ENCODE measurements at places on chromosomes 2 and 18.

DNA sequence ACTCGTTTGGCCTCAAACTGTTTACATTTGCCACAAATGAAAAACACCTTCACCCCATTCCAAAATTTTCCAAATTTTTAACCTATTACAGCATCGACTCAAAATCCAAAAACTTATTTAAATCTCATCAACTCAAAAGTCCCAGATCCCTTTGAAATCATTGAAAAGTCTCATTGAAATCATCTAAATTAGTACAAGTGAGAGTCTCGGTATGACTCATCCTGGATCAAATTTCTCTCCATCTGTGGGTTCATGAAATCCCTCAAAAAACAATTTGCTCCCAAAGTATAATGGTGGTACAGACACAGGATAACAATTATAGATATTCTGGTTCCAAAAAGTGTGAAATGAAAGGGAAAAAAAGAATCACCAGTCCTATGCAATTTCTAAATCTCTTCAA is 65.1 kb downstream of the LRP1B start:
- no peak for DNase-seq

DNA sequence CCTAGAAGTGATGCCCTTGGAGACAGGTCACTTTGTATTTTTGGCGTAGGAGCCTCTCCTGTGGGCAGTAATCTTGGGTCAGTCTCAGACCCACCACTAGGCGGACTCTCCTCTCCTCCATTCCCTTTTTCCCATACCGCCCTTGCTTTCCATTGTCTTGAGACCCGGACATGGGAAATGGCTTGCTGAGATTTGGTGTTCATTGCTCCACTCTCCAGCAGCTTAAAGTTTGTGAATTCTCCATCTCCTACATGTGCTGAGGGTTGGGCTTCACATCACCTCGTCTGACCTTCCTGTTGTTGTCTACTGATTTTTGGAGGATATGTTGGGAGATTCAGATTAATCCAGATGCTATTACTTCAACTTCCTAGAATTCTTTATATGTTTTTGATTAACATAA is 159.2 kb upstream of the RAB12 start:
- DNase-seq: no peak

GRCh38 chr18:65091744-65092329 is 659.0 kb upstream of the CDH7 start:
- DNase-seq: no peak

- peak; percentile 79 for DNase-seq
These were observed at the start of gene LANCL1 for GRCh38 chr2:210476194-210477128. Gene LANCL1 (minus strand): TSS chr2:210476759. CDS start chr2:210476396, 363 bp downstream.

GRCh38 chr18:6482198-6482977 is 67.7 kb upstream of the L3MBTL4 start:
- no peak for DNase-seq

GRCh38 chr2:10564876-10565445 is 116.8 kb upstream of the ODC1 start:
- DNase-seq: no peak

DNA sequence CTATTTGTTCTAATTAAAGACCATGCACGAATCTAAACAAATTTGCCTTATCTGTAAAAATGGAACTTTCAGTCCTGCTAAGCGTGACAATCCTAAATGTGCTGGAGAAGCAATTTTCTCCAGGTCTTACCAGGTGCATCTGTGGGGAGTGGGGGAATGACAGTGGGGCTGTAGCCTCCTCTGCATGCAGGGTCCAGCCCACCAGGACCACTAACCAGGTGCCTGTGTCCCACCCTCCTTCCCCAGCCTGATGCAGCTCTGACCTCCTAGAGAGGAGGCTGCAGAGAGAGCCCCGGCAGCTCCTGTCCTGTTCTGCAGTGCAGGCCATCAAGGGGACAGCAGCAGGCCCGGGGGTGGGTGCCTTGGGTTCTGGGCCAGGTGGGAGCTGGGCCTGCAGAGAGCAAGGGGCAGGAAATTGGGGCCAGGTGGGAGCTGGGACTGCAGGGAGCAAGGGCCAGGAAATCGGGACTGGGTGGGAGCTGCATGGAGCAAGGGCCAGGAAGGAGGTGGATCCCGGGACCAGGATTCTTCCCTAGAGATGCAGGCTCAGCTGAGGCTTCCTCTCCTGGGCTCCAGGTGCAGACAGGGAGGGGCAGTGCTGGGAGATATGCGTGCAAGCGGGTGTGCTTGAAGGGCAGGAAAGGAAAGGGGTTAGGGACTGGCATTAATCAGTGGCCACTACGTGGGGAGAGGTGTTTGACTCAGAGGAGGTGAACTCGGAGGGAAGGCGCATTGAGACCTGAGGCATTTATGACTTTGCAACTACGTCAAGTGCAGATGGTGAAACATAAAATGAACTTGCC is 185.3 kb downstream of the ANKRD30B start:
- no peak for DNase-seq

DNA sequence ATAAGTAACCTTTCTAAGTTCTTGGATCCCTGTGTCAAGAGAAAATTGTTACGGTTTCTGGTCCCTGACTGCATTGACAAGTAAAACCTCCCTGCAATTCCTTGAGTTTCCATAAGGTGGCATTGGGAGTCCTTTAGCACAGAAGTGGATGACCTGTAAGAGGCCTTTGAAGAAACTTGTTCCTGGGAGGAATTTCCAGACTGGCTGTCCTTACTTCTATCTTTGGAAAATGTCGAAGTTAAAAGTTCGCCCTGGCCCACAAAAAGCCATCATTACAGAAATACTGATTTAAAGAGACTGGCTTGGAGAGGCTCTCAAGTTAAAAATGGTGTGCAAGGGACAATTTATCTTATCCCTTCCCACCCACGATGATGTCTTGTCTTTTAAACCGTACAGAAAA is 218.4 kb downstream of the CDH20 start:
- no peak for DNase-seq

GRCh38 chr2:156437272-156437930 is 1.2 kb downstream of the GPD2 start:
- no peak for DNase-seq

- DNase-seq: no peak
These were observed 486.6 kb upstream of the HS6ST1 start for GRCh38 chr2:128805237-128805636.

GRCh38 chr2:96359866-96360265 is 24.3 kb downstream of the NCAPH start:
- DNase-seq: no peak

DNA sequence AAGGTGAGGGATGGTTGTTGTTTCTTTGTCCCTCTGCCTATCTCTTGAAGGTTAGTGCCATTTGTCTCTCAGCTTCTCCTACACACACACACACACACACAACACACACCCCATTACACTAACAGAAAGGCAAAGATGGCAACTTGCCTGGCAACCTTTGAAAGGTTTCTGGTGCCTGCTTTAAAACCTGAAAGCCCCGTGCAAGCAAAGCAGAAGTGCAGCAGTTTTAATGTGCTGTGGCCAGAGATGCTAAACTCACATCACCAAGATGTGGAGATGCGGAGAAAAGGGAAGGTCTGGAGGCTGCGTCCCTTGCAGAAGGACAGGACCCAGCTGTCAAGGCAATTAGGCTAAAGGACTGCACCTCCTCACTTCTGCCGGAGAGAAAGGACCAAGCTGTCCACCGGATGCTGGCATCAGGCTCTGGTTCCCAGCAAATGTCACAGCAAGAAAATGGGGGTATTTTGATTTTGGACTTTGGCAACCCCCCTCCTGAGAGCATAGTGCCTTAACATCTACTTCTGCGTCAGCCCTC is 196.4 kb downstream of the ARL4C start:
- DNase-seq: no peak

GRCh38 chr2:223102040-223102400 is 50.0 kb downstream of the KCNE4 start:
- DNase-seq: no peak

- DNase-seq: peak; percentile 26
These were observed 29.7 kb downstream of the NOL10 start for GRCh38 chr2:10659898-10660568.

DNA sequence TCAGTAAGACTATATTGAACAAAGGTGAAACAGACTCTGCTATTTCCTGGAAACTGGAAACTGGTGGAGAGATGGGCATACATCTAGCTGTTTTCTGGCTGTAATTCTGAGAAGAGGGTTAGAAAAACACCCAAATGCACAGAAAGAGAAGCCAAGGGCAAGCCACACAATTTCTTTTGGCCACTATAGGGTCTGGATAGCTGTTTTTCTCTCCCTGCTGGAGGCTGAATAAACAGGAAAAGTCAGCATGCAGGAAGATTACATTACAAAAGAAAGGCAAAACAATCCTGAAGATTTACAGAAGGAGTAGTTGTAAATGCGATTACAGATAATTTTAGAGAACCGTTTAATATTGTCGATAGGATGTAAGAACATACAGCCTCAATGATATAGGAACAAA is 186.2 kb upstream of the REG3G start:
- DNase-seq: no peak

DNA sequence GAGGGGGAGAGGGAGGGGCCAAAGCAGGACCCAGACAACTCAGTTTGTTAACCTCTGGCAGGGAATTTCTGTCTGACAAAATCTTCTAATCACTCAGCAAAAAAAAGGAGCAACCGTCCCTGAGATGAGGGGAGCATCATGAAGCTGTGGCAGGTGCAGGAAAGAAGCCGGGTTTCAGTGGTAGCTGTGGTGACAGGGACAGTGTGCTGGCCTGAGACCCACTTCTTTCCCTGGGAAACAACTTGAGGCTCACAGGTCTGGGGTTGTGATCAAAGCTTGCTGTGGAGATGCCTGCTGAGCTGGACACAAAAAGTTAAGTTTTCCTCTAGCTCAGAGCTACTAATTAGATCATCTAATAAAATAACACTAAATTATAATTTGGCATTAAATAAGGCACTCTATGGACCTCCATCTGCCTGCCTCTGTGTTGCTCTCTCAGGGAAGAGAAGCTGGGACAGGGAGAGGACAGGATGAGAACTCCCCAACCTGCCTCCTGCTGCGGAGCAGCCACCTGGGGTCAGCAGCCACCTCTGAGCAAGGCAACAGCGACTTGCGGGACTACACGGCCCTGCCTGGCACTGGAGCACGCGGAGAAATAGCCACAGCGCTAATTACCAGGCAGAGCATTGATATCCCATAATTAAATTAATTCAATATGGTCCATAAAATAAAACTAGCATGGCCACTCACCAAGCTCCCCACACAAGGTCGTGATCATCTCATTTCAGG is 104.6 kb upstream of the TEX51 start:
- no peak for DNase-seq

DNA sequence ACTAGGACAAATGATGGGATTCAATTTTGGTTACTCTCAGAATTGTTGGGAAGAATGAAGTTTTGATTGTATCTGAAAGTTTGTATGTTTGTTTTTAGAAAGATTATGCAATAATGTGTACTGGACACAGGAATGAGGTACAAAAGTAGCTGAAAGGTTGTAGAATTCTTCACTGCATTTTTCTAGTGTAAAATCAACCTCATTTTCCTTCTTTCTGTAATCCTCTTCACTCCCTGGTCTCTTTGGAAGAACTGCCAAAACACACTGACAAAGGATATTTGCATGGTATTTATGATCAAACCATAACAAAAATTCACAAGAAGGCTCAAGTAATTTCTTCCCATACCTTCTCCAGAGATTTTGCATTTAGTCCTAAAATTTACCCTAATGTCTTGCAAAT is 110.7 kb downstream of the ZEB2 start:
- DNase-seq: no peak

Measured in stimulated activated CD4-positive, alpha-beta T cell treated with anti-CD3 and anti-CD28 coated beads, Interleukin-12 subunit alpha, Interleukin-12 subunit beta, amount 100 ng/mL, for 24 hours (primary cell).